Ovary (tissue), 10 donors: ENCODE measurements at places on chromosomes 12 and 14. TPM values are rescaled to one million over a fixed set of nuclear protein-coding genes. Genes with fewer than 3 reads are reported as not detected.

Gene PRR4
- 5.5 TPM for total RNA-seq

Gene OAS2
- 1.4 TPM for total RNA-seq

Gene MYF5
- total RNA-seq = not detected

Gene CMA1
- total RNA-seq = 0.69 TPM

- no peak for DNase-seq
These were observed 45.4 kb downstream of the KIF26A start for GRCh38 chr14:104183796-104184195.

- no peak for DNase-seq
These were observed 142.8 kb downstream of the SCARB1 start for GRCh38 chr12:124720681-124721500.

DNA sequence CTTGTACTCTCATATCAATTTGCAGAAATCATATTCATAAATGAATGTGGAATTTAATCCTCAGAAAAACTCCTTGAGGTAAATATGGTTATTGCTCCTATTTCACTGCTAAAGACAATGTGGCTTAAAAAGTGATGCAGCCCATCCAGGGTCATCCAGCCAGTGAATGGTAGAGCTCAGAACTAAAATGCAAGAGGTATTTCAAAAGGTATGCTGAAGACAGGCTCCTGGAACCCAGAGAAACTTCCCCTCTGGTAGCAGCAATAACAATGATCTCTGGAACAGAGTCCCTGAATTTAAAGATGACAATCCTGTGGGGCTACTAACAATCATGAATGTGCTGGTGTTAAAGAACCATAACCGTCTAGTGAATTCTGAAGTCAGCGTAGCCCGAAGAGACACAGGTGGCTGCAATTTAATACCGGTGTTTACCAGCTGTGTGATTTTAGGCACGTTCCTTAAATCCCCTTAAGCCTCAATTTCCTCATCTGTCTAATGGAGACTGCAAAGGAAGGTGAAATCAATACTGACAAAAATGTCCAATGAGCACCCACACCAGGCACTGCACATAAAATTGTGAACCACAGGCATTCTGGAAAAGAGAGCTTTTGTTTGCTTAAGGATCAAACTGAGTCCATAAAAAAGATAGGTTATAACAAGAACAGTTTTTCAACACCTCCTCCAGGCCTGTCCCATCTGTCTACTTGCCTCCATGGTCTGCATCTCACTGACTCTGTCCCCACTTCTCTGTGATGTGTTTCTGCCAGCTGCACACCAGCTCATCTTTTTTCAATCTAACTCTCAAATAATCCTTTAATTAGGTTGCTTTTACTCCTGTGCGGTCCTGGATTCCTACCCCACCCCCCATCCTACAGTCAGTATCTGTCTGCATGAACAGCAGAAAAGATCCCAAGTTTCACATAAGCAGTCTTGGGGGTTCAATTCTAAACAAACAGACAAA lies 10.5 kb downstream of the TM7SF3 start:
- DNase-seq = no peak

DNA sequence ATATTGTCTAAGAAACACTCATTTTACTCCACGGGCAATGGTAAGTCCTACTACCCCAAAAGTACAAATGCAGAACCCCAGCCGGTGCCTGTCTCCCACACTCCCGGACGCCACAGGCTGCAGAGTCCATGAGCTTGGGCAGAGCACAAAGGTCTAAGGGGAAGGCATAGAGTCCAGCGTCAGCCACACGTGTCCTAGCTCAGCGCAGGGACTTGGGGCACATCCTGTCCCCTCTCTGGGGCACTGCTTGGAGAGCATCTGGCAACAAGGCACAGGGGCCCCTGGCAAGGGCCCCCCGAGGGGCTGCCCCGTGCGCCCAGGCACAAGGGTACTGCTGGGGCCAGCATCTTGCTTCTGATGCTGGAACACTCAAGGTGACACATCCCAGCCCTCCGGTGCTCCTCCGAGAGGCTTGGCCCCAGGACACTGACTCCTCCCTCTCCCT lies 58.4 kb downstream of the BCL11B start:
- no peak for DNase-seq

GRCh38 chr12:6773590-6774351 lies 1.5 kb downstream of the LAG3 start:
- DNase-seq = no peak

DNA sequence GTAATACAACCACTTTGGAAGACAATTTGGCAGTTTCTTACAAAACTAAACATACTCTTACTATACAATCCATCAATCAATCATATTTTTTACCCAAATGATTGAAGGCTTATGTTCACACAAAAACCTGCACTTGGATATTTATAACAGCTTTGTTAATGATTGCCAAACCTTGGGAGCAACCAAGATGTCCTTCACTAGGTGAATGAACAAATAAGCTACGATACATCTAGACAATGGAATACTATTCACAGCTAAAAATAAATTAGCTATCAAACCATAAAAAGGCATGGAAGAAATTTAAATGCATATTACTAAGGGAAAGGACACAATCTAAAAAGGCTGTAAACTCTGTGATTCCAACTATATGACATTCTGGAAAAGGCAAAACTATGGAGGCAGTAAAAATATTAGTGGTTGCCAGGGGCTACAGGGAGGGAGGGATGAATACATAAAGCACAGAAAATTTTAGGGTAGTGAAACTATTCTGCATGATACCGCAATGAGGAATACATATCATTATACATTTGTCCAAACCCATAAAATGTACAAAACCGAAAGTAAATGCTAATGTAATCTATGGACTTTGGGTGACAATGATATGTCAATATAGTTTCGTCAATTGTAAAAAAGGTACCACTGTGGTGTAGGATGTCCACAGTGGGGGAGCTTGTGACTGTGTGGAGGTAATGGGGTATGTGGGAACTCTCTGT lies 70.5 kb downstream of the GPR65 start:
- DNase-seq = no peak
